ENCODE measurements at places on chromosomes 7 and 10.

- no peak for DNase-seq
Observed at GRCh38 chr10:62632071-62632809, 172.3 kb upstream of the ADO start.

DNA sequence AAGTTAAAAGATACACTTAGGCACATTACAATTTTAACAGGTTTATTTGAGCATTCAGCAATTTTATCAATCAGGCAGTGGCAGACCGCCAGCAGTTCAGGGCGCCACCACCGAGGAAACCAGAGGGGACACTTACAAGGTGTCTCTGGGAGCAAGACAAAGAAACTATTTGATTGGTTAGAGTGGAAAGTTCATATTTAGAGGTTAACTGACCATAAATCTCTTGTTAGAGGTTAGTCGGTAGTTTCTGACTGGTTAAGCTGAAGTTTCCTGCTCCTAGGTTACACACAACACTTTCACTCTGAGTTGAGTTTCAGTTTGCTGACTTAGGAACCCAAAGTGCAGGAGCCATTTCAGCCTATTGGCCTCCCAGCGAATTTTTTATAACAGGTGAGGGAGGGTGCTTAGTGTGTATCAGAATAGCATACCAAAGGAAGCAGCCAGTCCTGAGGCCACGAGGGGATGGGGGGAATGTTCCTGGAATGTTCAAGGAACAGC lies 10.8 kb upstream of the PVRIG start:
- no peak for DNase-seq

- no peak for DNase-seq
Observed at GRCh38 chr10:68900427-68901104, 549 bp upstream of the DDX50 start.

DNA sequence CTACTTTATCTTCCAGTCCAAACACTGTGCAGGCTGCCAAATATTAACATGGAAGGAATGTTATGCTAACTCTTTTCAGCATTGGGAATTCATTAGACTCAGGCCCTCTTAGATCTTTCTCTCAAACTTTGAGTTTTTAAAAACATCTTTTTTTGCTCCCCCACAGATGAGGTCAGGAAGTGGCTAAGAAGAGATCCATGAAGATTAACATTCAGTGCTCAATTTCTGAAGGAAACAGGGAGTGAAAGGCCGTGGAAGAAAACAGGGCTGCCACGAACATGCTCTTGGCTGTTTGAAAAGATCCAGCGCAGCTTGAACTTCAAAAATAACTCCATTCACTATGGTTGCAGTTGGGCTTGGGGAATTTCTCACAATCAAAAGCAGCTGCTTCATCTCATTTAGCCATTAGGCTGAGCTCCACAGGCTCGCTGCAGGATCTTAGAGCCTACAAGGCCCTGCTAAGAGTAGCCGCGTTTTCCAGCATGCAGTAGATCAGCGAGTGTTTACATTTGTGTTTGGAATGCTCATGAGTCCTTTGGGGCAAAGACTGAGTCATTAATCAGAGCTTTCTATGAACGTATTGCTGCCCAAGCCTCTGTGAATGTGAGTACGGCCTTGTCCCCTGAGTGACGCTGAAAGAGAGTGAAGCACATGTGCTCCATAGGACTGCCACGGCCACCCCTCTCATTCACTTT lies 41.2 kb upstream of the TNS3 start:
- DNase-seq: peak; percentile 80

- DNase-seq: no peak
Observed at GRCh38 chr10:116720241-116720643, 22.1 kb downstream of the HSPA12A start.
